ENCODE measurements at places on chromosomes 5 and 9.

DNA sequence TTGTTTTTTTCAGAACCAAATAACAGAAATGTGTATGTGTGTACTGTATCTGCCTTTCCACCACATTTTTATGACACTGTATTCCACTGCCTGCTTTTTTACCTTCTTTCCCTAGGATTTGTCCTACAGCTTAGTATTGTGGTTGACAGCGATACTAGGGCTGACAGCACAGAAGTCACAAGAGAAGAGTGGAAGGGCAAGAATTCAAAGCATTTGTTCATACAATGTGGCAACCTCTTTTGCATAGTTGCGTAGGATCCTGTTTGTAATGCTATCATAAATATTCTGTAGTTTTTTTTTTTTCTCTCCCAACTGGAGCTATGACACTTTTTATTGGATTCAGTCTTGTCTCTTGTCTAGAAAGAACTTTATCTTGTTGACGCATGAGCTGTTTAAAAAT lies 5.6 kb upstream of the BNIP1 start:
- DNase-seq: no peak

GRCh38 chr9:445033-445432 lies 230.4 kb downstream of the DOCK8 start:
- no peak for DNase-seq

DNA sequence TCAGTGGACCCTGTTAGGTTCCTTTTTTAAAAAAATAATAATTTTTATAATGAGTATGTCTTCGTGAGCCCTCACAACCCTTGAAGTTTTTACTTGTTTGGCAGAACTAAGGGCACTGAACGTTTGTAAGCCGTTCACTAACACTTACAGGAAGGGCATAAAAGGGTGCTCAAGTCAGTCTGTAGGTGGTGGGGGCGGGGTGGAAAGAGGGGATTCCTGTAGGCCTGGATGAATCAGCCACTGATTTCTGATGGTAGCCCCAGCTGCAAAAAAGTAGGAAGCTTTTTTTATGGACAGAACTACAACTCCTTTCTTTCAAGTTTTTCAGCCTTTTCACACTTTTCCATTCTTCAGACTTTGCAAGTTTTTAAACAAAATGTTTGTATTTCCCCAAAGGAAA lies 35.8 kb downstream of the PIK3R1 start:
- no peak for DNase-seq

DNA sequence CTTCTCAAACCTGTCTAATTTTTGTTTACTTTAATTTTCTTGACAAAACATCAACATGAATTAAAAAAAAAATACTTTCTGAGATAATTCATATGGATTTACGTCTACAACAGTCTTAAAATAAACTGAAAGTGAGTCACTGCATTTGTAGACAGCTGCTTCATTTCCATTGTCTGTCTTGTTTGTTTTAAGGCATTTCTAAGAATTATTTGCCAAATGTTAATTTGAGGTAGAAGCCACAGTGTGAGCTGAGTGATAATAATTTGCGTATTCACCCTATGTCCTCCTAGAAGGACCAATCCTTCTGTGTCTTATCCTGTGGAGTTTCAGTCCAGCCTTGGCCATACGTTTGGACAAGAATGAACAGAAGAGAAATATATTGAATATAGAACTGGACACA lies 174.5 kb downstream of the CFAP90 start:
- DNase-seq: no peak

GRCh38 chr5:114648940-114649339 lies 287.1 kb downstream of the KCNN2 start:
- DNase-seq: no peak

GRCh38 chr9:4022435-4023067 lies 277.3 kb downstream of the GLIS3 start:
- no peak for DNase-seq

GRCh38 chr5:75335952-75336614 lies 937 bp upstream of the HMGCR start:
- peak; percentile 94 for DNase-seq

DNA sequence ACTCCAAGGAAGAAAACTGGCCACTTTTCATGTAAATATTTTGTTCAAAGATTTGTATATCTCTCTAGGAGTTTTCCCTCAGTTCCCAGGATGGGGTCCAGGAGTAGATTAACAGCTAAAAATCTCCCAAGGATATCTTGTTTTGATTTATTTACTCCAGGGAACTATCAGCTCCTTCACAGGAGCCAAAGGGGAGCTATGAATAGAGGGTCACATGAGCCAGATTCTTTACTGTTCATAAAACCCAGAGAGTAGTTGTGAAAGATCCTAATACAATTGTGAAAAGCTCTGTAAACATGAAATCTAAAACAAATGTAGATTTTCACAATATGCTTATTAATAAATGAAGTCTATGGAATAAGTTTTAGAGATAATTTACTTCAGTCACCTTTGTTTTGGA lies 16.9 kb downstream of the DIMT1 start:
- no peak for DNase-seq

DNA sequence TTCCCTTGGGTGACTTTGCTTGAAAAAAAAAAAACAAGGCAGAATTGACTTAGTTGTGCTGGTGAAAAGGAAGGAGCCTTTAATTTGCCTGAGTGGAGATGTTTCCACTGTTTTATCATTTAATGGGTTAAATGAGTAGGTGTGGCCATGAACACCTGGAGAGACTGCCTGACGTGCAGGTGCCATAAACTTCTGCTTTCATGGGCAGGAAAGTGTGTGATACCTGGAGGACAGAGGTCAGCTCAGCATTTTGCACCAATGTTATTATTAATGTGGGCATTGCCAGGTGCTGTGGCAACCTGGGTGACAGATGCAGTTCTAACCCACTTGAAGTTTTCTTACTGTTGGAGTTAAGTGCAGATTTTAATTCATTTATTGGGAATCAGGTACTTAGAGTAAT lies 145.4 kb downstream of the CD180 start:
- DNase-seq: no peak

GRCh38 chr5:35476797-35477196 lies 140.9 kb upstream of the SPEF2 start:
- no peak for DNase-seq
